Activated T-cell treated with anti-CD3 and anti-CD28 coated beads for 4 hours (primary cell): ENCODE measurements at places on chromosomes 12 and 14.

GRCh38 chr14:38302966-38303365, 47.1 kb upstream of the CLEC14A start:
- DNase-seq: no peak

DNA sequence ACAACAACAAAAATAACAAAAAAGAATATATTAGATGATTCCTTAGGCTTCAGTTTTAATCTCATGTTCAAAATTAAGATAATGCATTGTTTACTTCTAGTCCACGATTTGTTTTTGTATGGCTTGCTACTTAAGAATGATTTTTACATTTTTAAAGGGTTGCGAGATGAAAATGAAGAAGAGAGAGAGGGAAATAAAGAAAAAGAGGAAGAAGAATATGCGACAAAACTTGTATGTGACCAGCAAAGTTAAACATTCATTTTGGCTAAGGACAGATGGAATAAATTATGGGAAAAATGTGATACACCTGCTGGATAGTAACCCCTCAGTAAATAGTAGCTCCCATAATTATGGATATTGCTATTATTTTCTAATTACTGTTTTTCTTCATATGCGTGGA, 1.2 kb upstream of the GIT2 start:
- DNase-seq: no peak

GRCh38 chr14:76772300-76773187, 11.3 kb downstream of the VASH1 start:
- no peak for DNase-seq

DNA sequence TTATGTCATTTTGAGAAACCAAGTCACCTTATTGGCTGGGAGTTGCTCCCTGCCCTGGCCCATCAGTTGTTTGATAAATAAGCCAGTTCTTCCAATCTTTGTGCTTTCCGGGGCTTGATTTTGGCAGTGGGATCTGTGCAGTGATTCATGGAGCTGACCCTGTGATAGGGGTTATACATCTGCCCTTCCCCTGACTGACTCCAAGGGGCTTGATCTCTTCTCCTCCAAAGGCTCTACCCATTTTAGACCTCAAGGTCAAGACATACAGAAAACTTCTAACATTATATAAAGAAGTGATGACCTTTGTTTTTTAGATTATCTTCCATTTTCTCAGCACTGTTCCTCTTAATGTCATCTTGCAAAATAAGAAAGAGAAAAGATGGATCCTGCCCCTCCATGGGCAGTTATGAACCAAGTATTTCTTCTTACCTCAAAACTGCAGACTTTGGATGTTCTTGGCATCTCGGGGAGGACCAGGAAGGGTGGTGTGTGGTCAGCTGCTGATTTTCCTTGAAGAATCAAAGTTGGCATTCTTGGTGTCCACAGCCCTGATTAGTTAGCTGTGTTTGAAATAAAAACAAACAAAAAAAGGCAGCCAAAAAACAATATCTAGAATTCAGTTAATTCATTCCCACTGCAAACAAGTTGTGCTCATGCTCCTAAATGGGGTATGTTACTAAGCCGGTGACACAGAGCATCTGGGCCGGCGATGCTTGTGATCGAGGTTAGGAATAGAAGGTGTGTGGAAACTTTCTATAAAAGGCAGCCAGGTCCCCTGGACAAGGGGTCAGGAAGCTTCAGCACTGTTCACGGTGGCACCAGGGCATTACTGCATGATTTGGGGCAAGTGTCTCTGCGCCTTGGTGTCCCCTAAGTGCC, 120.2 kb downstream of the SAMD4A start:
- DNase-seq: no peak

- DNase-seq: no peak
Measured at GRCh38 chr12:123721245-123721644, 9.1 kb downstream of the ATP6V0A2 start.

DNA sequence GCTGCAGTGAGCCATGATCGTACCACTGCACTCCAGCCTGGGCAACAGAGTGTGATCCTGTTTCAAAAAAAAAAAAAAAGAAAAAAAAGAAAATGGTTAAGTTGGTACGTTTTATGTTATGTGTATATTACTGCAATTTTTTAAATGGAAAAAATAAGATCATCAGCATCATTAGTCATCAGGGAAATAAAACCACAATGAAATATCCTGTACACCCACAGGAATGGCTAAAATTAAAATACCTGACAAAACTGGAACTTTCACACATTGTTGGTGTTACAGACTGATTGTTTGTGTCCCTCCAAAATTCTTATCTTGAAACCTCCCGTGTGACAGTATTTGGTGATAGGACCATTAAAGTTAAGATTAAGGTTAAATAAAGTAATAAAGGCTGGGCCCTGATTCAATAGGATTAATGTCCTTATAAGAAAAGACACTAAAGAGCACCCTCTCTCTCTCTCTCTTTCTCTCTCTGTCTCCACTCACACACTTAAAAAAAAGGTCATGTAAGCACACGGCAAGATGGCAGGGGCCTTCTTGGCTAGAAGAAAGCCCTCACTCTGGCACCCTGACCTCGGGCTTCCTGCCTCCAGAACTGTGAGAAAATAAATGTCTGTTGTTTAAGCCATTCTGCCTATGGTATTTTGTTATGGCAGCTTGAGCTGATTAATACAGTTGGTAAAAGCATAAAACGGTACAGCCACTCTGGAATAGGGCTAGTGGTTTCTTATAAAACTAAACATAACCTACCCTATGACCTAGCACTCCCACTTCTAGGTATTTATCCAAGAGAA, 48.3 kb upstream of the ZFP36L1 start:
- no peak for DNase-seq

- DNase-seq: peak; percentile 12
Measured at GRCh38 chr14:60349663-60350365, 100.8 kb downstream of the PPM1A start.

DNA sequence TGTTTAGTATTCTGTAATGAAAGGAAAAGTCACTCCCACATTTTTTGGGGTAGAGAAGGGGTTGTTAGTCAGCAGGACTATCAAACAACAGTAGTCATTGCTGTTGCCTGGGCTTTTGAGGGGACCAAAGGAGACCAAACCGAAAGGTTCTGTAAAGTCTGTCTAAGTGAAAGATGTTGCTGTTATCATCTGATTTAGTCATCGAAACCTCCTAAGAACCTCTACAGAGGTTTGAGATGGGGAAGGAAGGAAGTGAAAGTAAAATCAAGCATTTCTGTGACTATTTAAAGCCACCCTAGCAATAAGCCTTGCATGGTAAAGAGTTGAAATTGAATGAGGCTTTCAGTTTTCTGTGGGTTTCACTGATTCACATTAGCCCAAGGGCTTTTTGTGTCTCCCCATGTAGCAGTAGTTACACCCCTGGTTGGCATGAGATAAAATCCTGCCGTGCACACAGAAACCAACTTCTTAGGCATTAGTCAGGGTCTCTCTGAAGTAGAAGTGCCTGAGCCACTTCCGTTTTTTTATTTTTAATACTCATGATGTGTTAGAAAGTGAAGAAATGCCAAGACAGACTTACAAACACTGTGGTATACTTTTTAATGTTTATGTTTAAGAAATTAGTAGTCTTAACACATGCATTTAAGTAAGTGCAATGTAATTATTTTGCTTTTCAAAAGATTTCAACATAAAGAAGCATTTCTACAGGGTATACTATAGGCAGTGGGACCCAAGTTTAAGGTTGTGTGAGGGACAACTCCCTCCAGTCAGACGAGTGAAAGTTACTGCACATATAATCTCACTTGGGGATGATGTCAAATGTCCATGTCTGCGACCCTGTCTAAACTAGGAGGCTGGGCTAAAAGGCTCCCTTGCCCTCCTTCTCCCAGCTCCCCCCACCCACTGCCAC, 50.4 kb downstream of the DYRK2 start:
- DNase-seq: peak; percentile 10

DNA sequence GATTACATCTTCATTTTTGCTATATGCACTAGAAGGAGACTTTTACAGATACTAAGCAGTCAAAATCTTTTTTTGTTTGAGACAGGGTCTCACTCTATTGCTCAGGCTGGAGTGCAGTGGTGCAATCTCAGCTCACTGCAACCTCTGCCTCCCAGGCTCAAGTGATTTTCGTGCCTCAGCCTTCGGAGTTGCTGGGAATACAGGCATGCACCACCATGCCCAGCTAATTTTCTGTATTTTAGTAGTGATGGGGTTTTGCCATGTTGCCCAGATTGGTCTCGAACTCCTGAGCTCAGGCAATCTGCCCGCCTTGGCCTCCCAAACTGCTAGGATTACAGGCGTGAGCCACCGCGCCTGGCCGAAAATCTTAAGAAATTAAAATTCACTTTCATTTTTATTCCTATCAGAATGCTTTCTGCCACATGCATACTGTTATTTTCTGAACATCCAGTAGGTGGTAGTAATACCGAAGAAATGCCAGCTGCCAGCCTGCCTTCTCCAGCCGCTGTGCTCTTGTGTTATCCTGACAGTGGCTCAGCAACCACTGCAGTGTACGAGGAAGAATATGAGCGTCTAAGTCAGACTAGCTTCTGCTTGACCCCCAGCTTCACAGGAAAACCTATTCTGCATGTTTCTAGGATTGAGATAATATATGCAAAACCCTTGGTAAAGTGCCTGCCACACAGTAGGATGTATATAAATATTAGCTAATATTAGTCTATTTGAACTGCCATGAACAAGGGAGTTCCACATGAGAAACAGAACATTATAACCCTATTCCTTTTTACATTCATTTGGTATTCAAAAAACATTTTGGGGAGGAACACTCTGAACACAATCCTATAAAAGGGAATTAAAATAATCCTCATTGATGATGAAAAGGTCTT, 54.2 kb downstream of the RPAP3 start:
- peak; percentile 4 for DNase-seq

GRCh38 chr14:102088012-102088792, 1.4 kb upstream of the HSP90AA1 start:
- peak; percentile 56 for DNase-seq

GRCh38 chr12:49905718-49906314, 2.1 kb upstream of the FAIM2 start:
- no peak for DNase-seq

- DNase-seq: no peak
Measured at GRCh38 chr12:4267704-4268328, 5.7 kb upstream of the CCND2 start.

DNA sequence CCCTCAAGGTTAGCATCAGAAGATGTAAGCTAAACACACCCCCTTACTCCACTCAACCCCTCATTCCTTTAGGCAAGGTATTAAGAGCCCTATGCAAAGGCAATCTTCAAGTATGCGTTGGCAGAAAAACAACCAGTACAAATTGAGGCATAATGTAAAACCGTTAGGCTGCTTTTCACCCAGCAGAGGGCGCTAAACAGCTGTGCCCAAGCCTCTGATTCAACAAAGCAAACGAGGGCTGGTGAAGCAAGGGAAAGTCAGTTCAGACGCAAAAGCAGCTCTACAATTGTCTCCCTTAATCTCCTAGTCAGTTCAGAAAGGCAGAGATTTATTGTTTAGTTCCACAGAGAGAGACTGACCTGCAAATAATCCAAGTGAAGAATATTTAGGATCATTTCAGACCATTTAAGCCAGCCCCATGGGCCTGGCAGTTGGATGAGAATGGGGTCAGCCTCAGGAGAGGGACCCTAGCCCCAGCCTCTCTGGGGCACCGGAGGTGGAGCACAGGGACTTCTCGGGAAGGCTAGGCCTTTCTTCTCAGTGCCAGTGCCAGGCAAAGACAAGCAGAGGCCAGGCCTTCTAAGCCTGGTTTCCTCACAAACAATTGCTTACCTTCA, 23.5 kb downstream of the DCAF5 start:
- peak; percentile 63 for DNase-seq
